Stimulated activated CD4-positive, alpha-beta T cell treated with anti-CD3 and anti-CD28 coated beads, Interleukin-4, amount 100 ng/mL, for 4 hours (primary cell): ENCODE measurements at places on chromosomes 6 and 20.

- DNase-seq, result no peak
Observed at GRCh38 chr6:109103942-109104341, 8.6 kb downstream of the CEP57L1 start.

DNA sequence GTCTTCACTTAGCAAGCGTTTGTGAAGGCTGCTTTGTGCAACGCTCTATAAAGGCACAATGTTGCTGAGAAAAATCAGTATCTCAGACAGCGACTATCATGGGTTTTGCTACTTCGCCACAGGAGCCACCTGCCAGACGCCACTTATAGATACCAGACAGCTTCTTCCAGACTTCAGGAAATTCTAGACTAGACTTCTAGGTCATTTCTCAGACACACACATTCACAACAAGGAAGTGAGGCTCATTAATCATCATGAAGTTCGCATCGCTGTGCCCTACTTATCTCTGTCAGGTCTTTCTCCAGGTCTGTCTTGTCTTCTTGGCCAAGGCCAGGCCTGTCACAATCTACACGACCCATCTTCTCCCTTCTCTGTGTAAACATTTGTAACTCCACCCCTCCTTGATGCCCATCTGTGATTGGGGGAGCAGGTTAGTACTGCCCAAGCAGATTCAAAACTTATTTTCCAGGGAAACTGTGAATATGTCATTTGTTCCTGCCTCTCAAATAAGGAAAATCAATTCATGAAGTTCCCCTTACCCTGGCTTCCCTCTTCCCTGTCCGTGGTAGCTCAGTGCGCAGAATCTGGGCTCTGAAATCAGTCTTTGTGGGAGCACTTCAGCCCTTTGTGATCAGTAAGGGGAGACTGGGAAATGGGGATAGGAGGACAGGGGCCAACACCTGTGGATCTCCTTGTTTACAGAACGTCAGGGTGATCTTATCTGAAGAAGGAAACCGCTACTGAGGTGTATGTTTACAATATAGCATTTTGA, 115.5 kb downstream of the TNFAIP3 start:
- DNase-seq, result no peak

DNA sequence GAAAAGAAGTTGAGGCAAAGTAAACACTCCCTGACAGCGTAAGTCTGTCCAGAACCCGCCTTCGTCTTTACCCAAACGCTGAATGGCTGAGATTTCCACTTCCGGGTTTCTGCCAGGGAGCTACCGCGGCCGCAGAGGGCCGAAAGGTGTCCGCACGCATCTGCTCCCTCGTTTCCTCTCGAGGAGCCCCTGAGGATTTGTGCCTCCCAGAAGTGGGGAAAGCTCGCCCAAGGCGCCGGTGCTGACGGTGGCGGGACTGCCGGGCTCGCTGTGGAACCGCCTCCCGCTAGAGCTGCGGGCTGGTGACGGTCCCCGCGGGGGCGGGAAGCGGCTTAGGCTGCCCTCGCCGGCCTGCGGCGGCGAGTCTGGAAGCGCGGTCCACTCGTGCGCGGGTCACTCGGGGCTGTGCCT, 1760.2 kb upstream of the DEFB115 start:
- DNase-seq, result peak; percentile 23

DNA sequence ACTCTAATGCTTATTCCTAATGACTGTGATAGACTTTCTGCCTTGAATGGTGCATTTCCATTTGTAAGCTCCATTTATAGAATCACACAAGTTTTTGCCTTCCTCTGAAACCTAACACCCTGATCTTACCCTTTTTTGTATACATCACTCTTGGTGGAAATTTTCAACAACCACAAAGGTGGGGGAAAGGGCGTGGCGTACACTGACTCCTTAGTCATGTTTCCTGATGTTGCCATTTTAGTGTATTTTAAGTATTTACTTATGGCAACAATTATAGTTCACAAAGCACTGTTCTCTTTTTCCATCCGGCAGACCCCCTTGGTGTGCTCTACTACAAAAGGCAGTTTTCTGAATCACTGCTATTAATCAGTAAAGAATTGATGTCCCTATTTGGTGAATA, 92.0 kb downstream of the ATXN1 start:
- peak; percentile 49 for DNase-seq

GRCh38 chr6:21245488-21245887, 348.1 kb upstream of the SOX4 start:
- no peak for DNase-seq

GRCh38 chr20:19423097-19423899, 210.9 kb downstream of the SLC24A3 start:
- no peak for DNase-seq

DNA sequence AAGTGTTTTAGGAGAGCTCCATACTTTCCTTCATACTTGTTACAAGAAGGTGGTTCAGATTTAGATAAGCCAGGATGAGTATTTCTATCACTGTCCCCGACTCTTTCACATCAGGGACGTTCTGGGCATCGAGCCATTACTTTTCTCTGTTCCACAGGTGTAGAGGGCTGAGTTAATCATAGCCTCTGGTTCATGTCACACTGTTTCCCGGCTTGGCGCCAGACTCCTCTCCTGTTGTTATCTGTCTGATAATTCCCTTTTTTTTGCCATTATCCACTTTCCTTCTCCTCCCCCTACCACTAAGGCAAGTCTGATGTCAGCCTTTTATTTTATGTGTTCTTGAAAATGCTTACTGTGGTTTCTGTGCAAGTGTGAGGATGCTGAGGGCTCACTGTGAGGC, 593.4 kb downstream of the UTRN start:
- no peak for DNase-seq

DNA sequence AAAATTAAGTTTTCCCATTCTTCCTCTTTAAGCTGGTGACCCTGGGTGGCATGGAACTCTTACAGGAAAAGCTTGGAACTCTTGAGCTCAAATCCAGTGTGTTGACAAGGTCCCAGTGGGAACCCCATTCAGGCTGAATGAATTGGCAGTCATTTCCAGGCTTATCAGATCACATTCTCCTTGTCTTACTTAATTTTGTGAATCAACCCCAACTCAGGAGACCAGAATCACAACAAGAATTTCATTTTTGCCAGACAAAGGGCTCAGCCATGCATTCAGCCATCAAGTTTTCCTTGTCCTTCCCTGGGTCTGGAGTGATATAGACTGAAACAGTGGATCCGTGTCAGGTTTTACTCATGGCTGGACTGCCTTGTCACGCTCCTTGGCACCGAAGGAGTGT, 92.1 kb upstream of the EEF1E1 start:
- no peak for DNase-seq

DNA sequence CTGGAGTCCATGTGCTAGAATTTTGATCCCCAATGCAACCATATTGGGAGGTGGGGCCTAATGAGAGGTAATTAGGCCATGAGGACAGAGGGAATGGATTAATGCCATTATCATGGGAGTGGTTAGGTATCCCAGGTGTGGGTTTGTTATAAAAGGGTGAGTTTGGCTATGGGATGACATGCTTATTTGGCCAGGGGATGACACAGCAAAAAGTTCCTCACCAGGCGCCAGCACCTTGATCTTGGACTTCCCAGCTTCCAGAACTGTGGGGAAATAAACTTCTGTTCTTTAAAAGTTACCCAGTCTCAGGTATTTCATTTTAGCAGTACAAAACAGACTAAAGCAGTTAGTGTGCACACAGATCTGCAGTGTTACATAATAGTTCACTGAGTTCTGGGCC, 84.1 kb downstream of the ADGB start:
- no peak for DNase-seq

DNA sequence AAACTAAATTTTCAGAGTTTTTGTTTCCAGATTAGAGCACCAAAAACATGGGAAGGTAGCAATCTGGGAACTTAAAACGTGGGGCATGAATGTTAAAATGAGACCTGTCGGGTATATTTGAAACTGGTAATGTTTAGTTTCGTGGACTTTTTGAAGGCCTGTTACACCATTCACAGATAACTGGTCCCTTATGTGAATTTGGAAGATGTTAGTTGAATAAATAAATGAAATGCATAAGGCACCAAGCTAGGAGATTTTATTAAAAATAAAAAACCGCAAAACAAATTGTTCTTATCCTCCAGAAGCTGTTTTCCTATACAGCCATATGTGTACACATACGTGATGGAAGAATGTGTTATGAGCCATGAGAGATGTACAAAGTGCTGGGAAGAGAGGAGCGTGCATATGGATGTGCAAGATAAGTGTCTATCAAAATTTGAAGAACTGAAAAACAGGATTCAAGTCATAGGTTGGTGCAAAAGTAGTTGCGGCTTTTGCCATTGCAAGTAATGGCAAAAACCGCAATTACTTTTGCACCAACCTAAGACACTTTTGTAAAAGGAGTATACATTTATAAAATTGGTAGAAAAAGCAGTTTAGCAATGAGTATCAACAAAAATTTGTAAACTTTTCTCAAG, 700 bp upstream of the MCUR1 start:
- no peak for DNase-seq

DNA sequence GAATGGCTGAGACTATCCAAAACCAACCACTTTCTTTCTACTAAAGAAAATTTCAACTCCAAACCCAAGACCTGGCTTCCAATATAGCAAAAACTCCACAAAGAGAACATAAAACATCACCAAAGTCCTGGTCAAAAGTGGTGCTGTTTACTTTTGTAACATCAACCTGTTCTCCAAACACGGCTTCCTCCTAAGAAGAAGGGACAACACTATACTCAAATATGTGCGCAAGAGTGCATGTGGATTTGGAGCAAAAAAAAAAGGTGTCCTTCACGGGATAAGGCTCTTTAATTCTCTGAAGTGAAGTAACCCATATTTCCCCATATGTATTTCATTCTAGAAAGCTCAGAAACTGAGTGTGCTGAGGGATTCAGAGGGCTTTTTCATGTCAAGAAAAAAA, 6.6 kb downstream of the B4GALT5 start:
- DNase-seq, result no peak

GRCh38 chr20:51054233-51054632, 31.3 kb upstream of the KCNG1 start:
- no peak for DNase-seq

DNA sequence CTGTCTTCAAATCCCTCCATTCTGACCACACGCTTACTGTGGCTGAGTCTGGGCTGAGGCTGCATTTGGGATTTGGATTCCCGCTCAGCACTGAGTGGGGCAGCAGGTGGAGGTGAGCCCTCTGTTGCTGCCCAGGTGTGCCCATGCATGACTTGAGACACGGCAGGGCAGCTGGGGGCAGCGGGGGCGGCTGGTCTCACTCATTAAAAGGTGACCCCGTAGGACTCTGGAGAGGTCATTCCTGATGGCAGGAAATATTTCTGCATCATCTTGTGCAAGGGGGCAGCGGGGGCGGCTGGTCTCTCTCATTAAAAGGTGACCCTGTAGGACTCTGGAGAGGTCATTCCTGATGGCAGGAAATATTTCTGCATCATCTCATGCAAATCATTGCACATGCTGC, 49.8 kb downstream of the SMOC2 start:
- DNase-seq, result no peak

DNA sequence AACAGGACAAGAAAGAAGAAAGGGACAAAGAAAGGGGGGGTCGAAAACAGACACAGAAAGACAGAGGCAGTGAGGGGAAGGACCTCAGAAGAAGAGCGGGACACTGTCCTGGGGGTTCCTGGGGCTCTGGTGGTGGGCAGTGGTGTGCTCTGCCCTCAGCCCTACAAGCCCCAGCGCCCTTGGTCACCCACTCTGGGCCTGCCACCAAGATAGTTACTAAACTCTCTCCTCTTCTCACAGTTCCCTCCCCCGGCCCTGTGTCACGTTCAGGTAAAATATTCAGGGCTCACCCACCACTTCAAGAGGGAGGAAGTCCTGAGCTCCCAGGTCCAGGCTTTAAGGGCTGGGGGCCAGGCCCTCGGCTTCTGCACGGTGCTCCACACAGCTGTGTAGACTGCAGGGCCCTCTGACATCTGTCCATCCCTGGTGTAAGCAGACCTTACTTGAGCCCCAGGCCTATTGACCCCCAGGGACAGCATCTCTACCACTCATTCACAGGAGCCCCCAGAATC, 87.4 kb downstream of the MRPL14 start:
- no peak for DNase-seq

DNA sequence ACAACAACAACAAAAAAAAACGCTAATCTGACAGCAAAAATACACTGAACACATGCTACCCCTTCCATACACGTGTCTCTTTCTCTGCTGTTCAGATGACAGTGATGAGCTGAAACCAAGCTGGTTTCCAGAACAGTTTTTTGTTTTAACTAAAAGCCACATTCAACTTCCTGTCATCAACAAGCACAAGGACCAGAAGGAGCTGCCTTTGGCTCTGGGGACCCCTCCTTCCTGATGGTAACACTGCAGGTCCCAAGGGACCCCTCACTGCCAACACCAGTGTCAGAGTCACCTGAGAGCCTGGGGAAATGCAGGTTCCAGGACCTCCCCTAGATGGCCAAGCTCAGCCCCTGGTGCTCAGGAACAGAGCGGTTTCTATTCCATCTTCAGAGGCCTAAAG, 6.0 kb downstream of the CST7 start:
- no peak for DNase-seq

- DNase-seq, result no peak
Observed at GRCh38 chr6:158665332-158665731, 15.5 kb downstream of the SYTL3 start.

- peak; percentile 30 for DNase-seq
Observed at GRCh38 chr6:29828471-29828797, 809 bp downstream of the HLA-G start.

DNA sequence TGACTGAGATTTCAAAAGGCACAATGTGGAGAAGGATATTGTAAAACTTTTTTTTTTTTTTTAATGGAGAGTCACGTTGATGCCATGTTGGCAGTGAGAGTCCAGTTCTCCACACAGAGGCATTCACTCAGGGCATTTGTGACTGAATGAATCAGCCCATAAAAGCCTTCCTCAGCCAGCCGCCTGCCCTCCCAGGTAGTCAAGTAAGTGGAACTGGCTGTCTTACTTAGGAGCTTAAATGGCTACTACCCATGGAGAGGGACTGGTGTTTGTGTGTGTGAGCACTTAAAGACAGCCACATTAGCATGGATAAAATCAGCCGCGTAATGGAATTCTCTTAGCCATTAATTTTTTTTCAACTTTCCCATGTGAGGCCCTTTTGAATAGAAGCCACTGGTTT, 12.6 kb downstream of the AAR2 start:
- DNase-seq, result no peak

GRCh38 chr6:68738039-68738438, 103.0 kb downstream of the ADGRB3 start:
- no peak for DNase-seq

- no peak for DNase-seq
Observed at GRCh38 chr6:33279971-33280511, 3.1 kb downstream of the B3GALT4 start.

GRCh38 chr6:45569210-45569945, 191.6 kb upstream of the SUPT3H start:
- DNase-seq, result no peak
